ENCODE measurements at places on chromosomes 4 and X.

DNA sequence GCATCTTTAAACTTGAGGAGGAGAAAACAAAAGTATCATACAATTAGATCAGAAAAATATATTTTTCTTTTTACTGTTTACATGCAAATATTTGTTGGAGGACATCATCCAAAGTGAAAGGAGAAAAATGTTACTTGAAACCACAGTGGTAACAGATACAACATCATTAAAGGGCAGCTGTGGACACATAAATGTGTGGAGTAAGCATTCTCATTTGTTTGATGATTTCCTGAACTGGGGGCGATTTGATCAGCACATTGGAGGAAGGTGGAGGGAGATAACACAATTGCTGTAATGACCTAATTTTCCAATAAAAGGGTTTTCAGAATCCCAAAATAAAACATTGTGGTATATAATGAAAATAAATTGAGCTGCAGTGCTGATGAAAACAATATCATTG, 314.5 kb upstream of the HS3ST1 start:
- DNase-seq, result no peak

DNA sequence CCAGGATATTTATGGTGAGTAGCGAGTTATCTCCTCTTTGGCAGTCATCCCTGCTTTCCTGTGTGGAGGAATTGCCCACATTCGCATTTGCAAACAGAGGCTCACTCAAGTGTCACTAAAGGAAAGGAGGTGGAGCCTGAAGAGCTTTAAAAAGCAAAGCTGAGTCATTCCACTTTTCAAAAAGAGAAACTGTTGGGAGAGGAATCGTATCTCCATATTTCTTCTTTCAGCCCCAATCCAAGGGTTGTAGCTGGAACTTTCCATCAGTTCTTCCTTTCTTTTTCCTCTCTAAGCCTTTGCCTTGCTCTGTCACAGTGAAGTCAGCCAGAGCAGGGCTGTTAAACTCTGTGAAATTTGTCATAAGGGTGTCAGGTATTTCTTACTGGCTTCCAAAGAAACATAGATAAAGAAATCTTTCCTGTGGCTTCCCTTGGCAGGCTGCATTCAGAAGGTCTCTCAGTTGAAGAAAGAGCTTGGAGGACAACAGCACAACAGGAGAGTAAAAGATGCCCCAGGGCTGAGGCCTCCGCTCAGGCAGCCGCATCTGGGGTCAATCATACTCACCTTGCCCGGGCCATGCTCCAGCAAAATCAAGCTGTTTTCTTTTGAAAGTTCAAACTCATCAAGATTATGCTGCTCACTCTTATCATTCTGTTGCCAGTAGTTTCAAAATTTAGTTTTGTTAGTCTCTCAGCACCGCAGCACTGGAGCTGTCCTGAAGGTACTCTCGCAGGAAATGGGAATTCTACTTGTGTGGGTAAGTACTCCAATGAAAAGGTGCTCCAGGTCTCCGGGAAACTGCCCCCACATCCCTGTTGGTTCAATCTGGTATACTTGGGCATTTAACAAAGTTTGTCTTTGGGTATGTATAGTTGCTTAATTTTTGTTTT, at the start of gene EGF:
Gene EGF (plus strand): TSS at position 178 of the 890 bp plus-strand sequence. CDS start 453 bp downstream, at position 631.
- no peak for DNase-seq

- no peak for DNase-seq
Observed at GRCh38 chr4:22070256-22070655, 121.7 kb upstream of the KCNIP4 start.

- DNase-seq, result no peak
Observed at GRCh38 chrX:109155161-109155560, 326.7 kb downstream of the GUCY2F start.

- DNase-seq, result no peak
Observed at GRCh38 chrX:63754136-63754859, 30.7 kb downstream of the ARHGEF9 start.

DNA sequence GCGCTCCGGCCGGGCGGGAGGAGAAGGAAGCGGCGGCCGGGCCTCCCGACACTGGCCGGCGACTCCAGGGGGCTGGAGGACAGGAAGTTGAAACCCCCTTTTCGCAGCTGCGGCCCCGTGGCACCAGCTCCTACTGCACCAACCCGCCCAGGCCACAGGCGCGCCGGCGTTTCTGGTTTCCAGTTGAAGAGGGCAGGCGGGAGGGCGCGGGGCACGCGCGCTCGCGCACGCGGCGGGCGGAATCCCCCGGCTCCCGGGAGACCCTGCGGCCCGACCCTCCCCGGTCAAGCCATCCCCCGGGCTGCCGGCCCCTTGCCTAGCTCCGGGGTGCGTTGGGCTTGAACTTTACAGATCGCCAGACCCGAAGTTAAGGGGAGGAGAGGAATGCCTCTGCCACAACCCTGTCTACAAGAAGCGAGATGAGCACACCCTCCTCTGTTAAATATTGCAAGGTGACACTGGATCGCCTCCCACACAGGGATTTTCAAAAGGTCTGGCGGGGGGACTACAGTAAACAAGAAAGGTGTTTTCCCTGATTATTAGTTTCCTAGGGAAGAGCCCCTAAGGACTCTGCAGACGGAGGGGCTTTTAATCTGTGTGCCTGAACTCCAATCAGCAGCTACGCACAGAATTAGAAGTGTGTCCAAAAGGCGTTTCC, 1.4 kb downstream of the ELOVL6 start:
- no peak for DNase-seq

- DNase-seq, result no peak
Observed at GRCh38 chr4:74096265-74096980, 2.6 kb downstream of the CXCL2 start.

DNA sequence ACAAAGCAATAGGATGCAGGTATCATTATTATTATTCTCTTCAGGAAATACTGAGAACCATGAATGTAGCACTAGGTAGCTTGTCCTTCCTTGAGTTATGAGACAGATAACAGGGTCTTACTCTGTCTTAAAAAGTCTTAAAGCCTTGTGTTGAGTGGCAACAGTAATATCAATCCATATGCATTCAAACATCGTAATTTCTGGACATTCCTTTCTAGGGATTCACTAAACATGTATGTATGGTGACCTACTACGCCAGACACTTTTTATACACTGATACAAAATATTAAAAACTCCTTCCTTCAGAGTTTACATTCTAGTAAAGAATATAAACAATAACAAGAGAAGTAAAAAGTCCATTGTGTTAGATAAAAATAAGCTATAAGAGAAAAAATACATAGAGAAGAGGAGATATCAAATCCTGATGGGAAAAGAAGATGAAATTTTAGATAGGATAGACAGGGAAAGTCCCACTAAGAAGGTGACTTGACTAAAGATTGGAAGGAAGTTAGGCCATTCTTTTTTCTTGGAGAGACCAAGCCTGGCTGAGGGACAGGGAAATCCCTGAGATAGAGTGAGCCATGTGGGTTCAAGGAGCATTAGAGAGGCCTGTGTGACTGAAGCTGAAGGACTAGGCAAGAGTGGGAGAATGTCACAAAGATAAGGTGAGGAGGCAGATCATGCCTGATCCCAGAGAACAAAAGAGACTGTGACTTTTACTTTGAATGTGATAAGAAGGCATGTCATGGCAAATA, 5.0 kb upstream of the DDX60L start:
- DNase-seq, result no peak

DNA sequence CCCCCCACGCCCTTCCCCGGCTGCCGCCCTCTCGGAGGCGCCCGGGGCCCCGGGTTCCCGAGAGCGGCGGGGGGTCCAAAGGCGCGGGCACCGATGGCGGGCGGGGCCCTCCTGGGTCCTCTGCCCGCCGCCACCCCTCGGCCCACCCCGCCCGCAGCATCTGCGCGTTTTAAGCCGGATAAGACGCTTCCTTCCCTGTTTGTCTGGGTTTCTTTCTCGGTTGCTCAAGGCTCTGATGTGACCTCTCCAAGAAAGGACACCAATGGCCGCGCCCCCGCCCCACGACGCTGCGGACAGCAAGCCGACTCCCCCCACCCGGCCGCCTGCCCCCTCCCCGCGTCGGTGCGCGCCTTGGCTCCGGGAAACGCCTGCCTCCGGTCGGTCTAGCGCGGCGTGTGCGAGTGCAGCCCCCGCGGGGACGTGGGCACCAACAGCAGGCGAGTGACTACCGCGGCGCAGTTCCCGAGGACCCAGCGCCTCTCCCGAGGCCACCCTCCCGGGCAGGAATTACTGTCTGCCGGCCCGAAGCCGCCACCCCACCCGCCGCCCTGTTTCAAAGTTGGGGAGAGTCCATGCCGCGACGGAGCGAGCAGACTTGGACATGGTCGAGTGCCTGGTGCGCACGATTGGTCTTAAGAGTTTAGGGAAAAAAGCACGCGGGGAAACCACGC, 21.1 kb upstream of the HMX1 start:
- DNase-seq, result no peak

- DNase-seq, result no peak
Observed at GRCh38 chrX:108028854-108029253, 16.0 kb upstream of the VSIG1 start.

GRCh38 chr4:153151535-153152455, 52.4 kb upstream of the TRIM2 start:
- no peak for DNase-seq

- no peak for DNase-seq
Observed at GRCh38 chr4:175986-176385, 51.7 kb downstream of the ZNF718 start.

All from fibroblast of the conjunctiva (primary cell).